Lung microvascular endothelial cell (primary cell): ENCODE measurements at places on chromosomes 7 and 10. TPM values are rescaled to one million over a fixed set of nuclear protein-coding genes. Genes with fewer than 3 reads are reported as not detected.

- no peak for DNase-seq
Observed at GRCh38 chr7:3146571-3147226, 103.0 kb upstream of the CARD11 start.

DNA sequence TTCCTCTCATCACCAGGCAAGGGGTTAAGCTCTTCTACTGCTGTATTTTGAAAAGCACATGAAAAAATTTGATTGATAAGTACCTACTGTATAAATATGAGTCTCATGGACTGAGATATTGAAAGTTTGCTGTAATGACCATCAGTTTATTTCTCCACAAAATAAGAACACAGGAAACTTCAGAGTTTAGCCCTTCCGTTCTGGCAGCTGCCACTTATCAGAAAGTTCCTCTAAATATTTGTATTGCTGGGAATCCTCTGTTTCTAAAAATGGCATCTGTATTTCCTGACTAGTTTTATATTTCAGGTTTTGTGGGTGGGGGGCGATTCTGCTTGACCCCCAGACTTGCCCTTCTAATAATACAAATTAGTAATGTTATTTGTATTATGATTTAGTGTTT, 92.0 kb downstream of the LYZL2 start:
- DNase-seq: peak; percentile 55

DNA sequence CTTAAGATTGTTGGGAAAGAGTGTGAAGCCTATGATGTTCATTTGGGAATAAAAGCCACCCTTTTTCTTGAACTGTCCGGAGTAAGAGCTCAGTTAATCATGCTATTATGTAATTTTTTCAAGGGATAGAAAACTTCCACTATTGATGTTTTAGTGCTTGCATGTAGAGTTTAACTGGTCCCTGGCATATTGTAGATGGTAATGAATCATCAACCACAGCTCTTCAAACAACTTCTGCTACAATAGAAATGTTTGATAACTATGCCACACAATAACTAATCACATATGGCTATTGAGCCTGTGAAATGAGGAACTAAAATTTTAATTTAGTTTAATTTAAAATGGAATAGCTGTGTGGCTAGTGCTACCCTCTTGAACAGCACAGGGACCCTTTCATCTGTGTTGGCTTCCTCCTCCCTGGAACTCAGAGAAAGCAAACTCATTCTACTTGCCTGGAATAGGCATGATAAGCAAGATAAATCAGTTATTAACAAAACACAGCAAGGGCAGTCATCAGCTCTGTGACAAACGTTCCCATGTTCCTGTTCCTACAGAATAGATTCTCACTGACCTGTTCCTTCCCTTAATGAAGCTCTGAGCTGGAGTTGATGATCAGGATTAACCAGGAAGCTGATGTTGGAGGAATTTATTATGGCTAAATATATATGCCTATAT, 4.9 kb upstream of the SRI start:
- DNase-seq: peak; percentile 17

GRCh38 chr10:570628-571163, 118.8 kb downstream of the DIP2C start:
- no peak for DNase-seq

GRCh38 chr10:78933828-78934531, 134.8 kb upstream of the ZMIZ1 start:
- DNase-seq: no peak

DNA sequence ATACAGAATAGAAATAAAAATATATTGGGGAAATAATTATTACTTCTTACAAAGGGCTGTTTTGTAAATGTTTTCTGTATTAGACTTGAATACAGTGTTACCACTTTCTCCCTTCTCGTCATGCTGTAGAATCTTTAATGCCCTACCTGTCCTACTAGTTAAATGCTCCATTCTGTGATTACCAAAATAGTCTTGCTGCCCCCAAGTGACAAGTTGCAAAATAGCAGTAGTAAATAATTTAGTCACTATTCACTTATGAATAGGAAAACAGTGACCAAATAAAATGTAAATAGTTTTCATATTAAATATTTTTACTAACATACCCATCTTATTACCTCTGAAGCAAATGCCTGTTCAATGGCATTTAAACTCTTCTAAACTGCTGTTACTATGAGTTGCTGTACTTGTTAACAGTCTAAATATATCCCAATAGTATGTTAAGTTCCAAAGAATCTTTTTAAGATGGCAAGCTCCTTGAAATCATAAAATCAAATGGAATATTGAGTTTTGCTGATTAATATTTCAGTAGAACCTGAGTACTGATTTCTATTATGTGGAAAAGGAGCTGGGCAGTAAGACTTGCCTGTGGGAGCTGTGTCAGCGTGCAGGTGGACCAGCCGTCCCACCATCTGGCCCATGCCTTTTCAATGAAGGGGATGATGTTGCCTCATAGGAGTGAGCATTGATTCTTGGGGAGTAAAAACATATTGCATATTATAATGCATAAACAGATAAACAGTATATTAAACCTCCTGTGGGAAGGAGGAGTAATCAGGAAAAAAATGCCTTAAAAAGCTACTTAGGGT, 18.1 kb upstream of the OIT3 start:
- peak; percentile 66 for DNase-seq

GRCh38 chr10:77070346-77070745, 567.3 kb downstream of the KCNMA1 start:
- DNase-seq: no peak

DNA sequence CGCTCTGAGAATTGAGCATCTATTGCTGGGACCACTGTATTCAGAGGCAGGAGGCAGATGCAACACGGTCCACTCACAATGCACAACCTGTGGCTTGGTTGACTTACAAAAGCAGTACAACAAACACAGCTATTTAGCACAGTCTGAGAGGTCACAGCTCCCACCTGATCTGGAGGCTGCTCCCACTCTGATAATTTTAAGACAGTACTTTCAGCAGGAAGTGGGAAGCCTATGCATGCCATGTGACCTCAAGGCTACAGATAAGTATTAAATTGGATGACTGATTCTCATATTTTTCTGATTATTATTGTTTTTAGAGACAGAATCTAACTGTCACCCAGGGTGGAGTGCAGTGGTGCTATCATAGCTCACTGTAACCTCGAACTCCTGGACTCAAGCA, 659.3 kb downstream of the PARD3 start:
- DNase-seq: no peak

- DNase-seq: no peak
Observed at GRCh38 chr10:98833542-98833941, 386.8 kb upstream of the HPS1 start.

GRCh38 chr10:105745596-105746148, 1104.6 kb downstream of the SORCS3 start:
- DNase-seq: no peak

DNA sequence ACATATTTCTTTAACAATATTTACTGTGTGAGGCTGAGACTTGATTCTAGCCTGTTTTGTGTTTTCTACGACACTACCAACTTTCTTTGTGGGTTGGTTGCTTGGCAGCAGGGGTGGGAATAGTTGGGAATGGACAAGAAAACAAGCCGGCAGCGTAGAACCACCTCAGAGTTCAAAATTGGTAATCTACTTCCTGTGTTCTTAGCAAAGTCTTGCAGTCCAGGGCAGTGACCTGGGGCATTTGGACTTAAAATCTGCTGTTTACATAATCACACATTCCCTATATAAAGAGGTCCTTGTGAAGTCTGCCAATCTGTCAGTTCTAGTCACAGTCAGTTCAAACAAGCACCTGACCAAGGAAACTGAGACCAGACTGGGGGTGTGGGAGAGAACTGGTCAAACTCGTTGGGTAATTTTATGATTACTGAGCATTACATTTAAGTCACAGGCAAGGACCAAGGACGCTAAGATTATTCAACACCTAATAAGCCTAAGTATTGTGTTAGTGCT, 167.9 kb downstream of the CPEB3 start:
- DNase-seq: peak; percentile 58

- no peak for DNase-seq
Observed at GRCh38 chr7:1268866-1269265, 36.2 kb downstream of the UNCX start.

The GJD4 gene
- not detected in 2 replicates for total RNA-seq

The INTS1 gene
- 24.4 and 26.8 TPM in 2 replicates for total RNA-seq

The SLC13A4 gene
- total RNA-seq: not detected in 2 replicates
